ENCODE measurements at places on chromosomes 1 and 21.

GRCh38 chr1:216830424-216831210, 107.4 kb upstream of the ESRRG start:
- no peak for DNase-seq

DNA sequence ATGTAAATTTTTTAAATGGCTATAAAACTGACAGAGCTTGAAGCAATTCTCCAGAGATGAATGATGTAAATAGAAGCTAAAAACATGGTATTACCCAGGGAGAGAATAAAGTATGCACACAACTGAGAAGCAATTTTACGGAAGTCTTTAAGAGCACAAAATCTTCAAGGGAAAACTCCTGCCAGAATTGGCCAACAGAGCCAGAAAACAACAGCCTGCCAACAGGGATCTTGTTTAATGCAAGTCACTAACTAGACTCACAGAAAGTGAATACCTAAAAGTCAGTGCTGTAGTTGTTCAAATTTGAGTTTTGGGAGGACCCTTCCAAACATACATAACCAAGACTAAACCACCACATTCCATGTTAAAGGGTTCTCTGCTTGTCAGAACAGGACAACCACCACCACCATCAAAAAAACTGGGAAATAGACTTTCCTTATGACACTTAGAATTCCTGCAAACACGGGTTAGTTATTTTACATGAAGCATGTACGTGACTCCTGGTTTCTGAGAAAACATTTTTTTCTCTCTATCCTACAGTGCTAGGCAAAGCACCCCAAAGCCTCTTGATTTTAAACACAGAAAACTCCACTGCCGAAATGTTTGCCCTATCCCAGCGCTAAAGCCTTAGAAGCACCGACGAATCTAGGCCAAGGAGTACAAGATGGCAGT, 1.6 kb downstream of the EPS15 start:
- no peak for DNase-seq

DNA sequence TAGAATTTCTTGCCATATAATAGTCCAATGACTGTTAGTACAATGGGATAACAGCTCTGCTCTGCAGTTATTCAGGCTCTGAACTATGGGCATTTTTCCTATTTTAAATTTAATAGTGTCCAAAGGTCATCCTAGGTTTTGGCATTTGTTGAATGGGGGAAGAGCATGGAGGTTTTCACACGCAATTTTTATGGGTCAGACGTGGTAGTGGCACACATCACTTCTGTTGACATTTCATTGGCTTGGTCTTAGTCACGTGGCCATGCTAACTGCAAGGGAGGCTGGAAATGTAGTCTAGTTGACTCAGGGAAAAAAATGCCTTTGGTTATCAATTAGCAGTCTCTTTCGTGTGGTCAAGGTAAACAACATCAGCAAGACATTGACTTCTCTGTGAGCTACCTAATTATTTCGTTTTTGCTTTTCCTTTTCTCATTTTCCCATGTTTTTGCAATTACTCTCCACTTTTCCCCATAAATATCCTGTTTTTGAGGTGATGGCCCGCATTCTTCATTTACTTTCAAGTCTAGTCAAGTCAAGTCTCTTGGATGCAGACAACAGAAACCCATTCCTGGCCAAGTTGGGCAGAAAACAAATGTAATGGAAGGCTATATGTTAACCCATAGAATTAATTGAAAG, 82.8 kb downstream of the DYRK1A start:
- DNase-seq = no peak

- DNase-seq = no peak
These were observed 173.3 kb downstream of the CAMTA1 start for GRCh38 chr1:6958407-6959030.

DNA sequence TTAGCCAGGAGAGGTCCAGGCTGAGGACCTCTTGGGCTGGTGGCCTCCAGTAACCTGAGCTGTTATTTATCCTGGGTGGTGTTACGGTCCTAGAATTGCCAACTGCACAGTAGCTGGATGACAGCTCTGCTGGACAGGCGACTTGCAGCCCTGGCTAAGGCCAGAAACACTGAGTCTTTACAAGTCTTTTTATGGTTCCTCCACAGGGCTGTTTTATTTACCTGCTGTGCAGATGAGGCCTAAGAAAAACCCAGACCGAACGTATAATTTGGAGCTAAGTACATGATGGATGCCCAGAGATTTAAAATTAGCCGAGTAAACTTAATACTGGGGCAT, 30.4 kb upstream of the LRRC38 start:
- DNase-seq = no peak

DNA sequence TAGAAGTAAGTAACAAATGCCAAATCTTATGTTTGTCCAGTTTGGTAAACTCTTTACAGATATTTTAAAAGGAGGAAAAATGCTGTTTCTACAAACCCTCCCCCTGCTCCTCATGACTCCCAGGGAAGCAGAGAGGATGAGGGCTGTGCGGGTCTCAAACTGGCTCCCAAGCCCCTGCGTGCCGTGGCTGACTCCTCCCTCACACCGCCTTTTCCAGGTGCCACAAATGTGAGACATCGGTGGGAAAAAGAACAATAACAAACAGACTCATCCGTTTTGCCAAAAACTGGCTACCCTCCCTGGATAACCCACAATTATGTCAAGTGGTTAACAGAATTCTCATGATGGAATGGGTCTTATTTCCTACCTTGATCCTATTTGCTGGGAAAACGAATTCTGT, 594.6 kb downstream of the PTPRU start:
- no peak for DNase-seq

DNA sequence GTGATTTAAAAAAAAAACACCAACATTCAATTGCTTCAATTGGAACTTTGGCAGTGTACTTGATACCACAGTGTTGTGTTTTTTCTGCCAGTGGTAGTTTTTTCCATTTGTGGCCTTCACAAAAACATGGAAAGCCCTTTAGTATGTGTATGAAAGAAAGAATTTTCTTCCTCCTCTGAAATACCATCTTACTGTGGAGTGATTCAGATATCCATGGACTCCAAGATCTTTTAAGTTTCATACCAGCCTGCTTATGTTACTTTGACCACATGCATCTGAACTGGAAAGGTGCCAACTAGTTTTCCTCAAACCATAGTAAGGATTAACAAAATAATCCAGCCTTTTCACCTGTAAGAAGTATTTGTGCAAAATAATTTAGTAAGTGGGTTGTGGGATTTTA, 3.4 kb downstream of the PPP2R5A start:
- no peak for DNase-seq

DNA sequence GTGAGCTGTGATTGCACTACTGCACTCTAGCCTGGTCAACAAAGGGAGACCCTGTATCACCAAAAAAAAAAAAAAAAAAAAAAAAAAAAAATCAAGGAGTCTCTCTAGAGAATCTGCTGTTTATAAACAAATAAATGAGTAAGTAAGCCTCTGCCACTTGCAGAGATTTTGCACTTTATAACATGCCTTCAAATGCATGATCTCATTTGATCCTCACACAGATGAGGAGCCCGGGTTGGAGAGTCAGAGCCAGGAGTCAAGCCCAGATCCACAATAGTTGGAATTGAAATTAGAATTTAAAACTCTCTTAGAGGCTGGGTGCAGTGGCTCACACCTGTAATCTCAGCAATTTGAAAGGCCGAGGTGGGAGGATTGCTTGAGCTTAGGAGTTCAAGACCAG, 4.0 kb downstream of the PRELP start:
- no peak for DNase-seq

GRCh38 chr1:193890935-193891334, 704.5 kb upstream of the B3GALT2 start:
- DNase-seq = no peak

DNA sequence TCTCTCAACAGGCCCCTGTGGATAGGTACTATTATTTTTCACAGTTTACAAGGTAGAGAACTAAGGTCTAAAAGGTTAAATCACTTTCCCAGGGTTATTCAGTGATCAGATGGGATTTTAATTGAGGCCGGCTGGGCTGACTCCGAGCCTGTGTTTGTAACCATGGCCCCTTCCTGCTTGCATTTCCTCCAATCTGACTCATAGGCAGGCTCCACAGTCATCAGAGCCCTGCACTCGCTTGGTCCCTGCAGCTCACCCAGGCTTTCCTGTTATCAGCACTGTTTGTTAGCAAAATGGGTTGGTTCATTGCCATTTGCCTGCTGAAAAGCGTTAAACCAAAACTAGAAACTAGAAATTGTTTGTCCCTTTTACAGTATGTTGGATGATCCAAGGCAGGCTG, 41.4 kb upstream of the LMX1A start:
- no peak for DNase-seq

DNA sequence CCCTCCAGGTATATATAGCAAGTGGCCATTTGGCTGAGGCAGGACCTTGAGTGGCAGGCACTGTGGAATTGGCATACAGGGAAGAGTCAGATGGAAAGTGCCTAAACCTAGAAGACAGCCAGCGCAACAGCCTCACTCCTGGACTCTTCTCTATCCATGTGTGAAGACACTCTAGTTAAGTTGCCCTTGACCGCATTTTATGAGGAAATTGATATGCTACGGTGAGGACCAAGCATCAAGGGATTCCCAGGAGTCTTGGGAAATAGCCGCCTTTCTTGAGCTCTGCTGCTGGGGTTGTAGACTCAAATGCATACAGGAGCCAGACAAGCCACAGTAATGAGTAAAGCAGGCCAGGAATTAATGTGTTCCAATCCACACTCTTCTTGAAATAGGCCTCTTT, 145.9 kb upstream of the KAZN start:
- DNase-seq = no peak

DNA sequence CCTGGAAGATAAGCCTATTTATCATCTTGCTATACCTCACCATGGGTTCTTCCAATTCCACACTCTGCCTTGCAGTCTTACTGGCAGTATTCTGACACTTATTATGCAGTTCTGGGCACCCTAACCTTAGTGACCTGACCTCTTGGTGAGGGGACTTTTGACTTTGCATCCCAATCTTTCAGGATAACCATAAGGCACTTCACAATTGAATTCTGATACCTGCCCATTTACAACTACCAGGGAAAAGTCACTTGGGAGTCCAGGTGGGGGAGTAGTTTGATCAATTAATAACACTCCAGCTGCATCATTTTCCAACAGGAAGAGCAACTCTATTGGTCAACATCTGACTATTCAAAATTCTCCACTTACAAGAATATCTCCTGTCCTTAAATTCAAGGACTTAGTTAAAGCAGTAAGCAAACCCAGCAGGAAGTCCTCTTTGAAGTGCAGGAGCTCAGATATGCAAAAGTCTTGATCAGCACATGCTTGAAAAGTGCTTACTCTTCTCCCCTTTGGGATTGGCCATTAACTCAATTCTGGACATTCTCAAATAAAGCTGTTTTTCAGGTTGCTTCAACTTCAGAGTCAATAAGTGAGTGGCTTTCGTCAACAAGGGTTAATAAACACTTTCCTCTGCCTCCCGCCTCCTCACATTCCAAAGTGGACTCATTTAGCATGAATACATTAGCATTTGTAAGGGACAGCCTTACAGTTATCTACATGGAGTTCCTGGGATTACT, 177.4 kb upstream of the NRIP1 start:
- no peak for DNase-seq

GRCh38 chr1:183063349-183063748, 40.1 kb downstream of the LAMC1 start:
- no peak for DNase-seq

- no peak for DNase-seq
These were observed 36.4 kb downstream of the DNM3 start for GRCh38 chr1:171877701-171878100.

DNA sequence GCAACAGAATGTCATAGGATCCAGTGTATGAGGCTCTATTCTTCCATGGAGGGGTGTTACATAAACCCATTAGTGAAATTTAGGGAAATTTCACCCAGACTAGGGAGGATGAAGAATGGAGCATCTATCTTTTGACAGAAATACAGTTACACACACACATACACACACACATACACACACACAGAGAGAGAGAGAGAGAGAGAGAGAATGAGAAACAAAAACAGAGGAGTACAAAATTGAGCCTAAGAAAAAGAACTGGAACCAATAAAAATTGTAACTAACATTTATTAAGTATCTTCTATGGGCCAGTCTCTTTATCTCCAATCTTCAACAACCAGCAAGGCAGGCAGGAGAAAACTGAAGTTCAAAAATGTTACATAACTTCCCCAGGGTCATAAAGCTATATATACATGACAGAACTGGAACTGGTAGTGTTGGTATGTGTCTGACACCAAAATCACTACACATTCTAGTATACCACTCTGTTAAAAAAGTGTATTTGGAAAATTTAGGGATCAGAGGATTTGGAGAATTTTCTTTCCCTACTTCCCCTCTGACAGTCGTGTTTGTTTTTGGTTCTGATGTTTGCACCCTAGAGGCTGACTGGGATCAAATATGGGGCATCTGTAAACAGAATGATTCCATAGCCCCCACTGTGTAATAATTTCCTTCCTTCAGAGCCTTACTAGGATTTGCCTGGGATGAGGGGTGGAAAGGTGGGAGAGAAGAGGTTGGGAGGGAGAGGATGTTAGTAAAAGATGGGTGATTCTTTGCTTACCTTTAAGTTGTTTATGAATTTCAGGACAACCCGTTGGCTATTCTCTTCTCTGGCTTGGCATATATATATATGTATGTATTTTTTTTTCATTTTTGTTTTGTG, 1.0 kb upstream of the ZFYVE9 start:
- DNase-seq = no peak

GRCh38 chr1:81156887-81157286, 643.8 kb upstream of the ADGRL2 start:
- no peak for DNase-seq

- DNase-seq = no peak
These were observed 2.1 kb downstream of the KLHL21 start for GRCh38 chr1:6600410-6601048.

DNA sequence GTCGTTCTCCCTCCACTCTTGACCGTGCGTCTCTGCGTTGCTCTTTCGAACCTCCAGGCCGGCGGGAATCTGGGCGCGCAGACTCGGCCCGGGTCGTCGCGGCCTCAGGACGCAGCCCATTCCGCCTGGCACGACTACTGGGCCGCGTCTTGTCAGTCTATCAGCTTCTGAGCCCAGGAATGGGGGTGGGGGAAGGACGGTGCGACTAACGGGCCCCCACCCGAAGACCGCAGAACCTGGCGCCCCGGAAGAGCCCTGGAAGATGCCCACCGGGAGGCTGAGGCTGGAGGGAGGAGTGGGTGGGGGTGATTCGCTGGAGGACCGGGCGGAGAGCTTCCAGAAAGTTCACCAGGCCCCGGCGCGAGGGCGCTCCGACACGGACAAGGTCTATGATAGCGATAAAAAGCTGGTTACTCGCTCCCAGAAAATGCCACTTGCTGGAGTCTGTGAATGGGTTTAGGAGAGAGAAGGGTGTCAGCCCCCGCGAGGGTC, 1.7 kb upstream of the DMRTA2 start:
- DNase-seq = no peak

DNA sequence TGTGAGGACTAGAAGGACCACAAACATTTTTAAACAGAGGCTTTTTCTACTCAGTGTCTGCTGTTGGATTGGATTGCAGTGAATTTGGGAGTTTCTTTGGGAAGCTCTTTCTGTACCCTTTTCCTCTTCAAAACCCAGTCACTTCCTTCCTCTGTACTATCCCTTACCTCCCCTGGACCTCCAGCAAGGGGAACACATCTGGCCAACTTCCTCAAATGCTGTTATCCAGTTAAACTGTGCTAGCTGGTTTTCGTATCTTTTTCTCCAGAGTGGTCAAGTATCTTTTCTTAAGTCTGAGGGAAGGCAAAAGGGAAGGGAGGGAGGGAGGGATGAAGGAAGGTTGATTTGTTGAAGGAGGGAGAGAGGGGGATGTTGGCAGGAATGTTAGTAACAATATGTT, 99.2 kb upstream of the TNR start:
- DNase-seq = no peak

All from GM18507 (cell line).